ENCODE measurements at places on chromosomes 6 and 20.

DNA sequence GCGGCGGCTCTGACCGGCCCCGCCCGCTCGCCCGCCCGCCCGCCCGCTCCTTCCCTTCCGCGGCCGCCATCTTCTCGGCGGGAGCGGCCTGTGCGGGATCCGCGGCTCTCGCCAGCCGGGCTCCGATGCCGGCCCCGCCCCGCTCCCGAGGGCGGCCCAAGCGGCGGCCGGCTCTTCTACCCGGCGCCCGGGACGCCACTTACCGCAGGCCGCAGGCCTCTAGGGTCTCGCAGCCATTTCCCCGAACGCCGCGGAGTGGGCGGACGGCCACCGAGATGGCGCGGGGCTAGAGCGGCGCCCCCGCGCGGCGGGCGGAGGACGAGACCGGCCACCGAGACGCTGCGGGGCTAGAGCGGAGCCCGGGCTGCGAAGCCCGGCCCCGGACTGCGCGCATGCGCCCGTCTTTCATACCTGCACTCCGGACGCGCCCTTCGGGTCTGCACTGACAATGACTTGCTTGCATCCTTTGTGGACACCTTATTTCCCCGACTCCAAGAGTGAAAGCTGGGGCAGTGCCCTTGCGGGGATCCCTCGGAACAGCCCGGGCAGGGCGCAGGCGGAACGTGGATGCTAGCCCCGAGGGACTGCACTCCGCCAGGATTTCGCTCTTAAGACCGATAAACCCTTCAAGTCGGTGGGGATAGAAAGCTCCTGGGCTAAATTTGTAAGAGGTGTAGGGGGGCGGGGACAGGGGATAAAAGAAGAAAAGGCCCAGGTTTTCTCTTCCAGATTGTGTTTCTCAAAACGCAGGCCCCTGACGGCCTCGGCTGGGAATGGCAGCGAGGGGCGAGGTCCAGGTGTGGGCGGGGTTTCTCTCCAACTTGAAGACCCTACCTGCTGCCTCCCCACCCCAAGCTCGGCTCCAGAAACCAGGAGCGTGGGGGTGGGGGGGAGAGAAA, at the start of gene DIDO1:
TSS of gene DIDO1 (minus strand) at position 277 of the 899 bp plus-strand sequence.
- peak; percentile 94 for DNase-seq

GRCh38 chr20:37397076-37397953, 51.4 kb downstream of the SRC start:
- no peak for DNase-seq

GRCh38 chr6:166908811-166909210, 47.5 kb downstream of the RNASET2 start:
- DNase-seq = no peak

DNA sequence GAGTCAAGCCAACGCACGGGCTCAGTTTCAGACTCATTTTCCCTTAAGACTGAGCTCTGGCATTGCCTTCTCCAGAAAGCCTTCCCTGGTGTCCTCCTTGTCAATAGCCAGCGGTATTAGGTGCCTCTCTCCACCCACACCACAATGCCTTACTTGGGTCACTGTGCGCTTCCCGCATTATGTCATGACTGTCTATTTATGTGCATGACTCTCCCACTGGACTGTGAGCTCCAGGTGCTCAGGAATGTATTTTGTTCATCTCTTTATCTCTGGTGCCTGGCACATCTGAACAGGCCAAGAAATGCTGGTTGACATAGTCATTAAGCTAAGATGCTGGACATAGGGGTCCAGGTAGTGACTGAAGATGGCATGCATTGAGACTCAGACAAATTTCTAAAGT, 42.7 kb downstream of the DAAM2 start:
- no peak for DNase-seq

DNA sequence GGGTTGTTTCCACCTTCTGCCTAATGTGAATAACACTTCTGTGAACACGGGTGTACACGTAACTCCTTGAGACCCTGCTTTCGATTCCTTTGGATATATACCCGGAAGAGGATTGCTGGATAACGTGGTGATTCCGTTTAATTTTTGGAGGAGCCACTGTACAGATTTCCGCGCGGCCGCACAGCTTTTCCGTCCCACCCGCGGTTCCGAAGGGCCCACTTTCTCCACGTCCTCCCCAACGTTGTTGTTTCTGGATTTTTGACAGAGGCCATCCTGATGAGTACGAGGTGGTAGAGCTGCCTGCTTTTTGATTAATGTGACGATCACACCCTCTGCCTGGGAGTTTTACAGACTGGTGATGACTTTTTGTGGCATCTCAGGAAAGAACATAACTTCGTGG, 114.0 kb downstream of the MYLK4 start:
- DNase-seq = no peak

DNA sequence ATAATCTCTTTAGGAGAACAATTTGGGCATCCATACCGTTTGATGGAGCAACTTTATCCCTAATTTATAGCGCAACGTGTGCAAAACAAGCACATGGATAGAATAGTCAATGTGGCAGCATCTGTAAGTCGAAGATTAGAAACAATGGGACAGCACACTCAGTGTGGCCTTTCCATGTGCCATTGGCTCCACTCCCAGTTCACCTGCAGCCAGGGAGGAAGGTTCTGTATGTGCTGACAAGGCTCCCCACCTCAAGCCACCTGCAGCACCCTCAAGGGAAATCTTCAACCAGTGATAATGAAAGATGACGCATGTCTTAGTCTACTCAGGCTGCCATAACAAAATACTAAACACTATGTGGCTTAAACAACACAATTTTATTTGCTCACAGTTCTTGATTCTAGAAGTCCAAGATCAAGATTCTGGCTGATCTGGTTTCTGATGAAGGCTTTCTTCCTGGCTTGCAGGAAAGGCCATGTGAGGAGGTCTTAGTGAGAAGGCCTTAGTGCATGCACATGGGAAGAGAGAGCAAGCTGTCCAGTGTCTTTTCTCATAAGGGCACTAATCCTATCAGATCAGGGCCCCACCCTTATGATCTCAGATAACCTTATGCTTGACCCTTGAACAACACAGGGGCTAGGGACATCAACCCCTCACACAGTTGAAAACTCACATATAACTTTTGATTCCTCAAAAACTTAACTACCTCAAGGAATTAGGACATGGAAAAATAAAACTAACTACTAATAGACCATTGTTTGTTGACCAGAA, 34.9 kb upstream of the SHLD1 start:
- DNase-seq = no peak

- DNase-seq = peak; percentile 91
Measured at GRCh38 chr6:146543211-146543939, at the start of gene RAB32. Gene RAB32, plus strand, starts transcription at chr6:146543833. Its CDS starts 39 bp downstream, at chr6:146543872.

DNA sequence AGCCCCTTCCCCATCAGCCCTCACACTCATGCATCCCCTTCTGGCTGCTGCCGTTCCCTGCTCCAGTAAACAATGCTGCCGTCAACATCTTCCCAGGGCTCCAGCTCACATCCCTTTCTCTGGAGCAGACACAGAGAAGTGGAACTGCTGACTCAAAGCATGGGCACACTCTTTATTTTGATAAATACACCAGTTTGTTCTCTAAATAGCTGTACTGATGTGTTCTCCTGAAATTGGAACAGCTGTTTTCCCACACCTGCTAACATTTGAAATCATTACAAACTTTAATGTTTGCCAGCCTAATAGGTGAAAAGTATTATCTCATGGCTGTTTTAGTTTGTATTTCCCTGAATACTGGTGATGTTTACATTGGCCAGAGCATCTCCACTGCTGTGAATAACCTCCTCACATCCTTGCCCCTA, 102.1 kb upstream of the NXT1 start:
- DNase-seq = no peak

DNA sequence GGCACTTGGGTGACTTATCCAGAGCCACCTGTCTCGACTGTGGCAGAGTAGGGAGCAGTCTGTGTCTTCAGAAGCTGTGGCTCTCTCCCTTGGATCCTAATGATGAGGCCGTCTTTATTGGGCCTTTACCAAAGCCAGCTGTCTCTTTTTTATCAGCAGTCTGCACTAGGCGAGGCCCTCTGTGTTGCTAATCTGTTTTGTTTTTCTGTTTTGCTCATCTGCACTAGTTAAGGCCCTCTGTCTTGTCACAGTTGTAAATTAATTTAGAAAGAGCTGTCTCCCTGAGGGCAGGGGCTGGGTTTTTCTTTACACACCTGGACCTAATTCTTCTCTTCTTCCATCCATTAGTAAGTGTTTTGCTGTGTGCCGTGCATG, 45.0 kb downstream of the CDS2 start:
- DNase-seq = no peak

- no peak for DNase-seq
Measured at GRCh38 chr6:111810294-111811131, 62.7 kb downstream of the FYN start.

DNA sequence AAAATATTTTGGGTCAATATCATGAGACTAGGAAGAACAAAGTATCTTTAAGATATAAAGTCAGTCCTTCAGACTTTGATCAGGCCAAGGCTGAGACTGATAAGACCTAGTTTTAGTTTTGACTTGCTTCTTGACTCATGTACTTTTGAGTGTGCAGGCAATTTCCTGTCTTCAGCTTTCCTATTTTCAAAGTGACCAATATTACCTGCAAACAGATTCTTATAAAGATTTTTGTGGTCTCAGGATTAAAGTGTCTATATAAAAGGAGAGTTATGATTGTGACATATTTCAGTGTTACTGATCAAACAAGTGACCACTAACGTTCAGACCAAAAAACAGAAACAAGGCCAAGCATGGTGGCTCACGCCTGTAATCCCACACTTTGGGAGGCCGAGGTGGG, 36.0 kb upstream of the AKIRIN2 start:
- DNase-seq = no peak

DNA sequence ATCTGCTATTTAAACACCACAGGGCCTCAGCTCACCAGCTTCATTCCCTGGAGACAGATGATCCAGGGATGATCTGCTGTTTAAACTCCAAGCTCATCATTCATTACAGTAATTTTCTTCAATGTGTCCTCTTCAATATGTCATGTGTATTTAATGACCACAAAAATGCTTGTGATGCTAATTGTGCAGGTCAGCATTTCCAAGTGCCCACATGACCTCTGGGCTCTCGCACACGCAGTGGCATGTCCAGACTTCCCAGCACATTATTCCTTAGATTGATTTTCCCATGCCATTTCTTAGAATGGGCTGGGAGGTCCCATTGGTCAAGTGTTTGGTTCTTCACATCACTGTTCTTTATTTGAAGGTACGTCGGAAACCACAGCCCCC, 434.4 kb downstream of the HAO1 start:
- DNase-seq = peak; percentile 46

- DNase-seq = no peak
Measured at GRCh38 chr20:57787990-57788781, 78.4 kb upstream of the PMEPA1 start.

DNA sequence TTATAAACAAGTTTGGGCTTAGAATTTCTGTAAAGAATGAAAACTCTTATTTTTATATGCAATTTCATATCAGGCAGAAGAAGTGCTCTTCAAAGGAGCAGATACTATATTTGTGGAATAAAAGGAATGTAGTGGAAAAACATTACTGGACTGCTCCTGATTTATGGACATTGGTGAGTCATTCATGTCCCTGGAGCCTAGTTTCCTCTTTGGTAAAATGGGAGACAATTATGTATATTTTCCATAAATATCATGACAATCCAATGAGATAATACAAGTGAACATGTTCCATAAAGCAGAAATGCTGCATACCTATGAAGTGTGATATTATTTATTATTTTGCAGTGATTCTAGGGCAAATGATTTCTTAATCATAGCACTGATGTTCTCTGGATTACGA, 445.8 kb upstream of the CITED2 start:
- DNase-seq = no peak

Measured in eye (tissue), 1 donor.